ENCODE measurements at places on chromosomes 5 and 9.

DNA sequence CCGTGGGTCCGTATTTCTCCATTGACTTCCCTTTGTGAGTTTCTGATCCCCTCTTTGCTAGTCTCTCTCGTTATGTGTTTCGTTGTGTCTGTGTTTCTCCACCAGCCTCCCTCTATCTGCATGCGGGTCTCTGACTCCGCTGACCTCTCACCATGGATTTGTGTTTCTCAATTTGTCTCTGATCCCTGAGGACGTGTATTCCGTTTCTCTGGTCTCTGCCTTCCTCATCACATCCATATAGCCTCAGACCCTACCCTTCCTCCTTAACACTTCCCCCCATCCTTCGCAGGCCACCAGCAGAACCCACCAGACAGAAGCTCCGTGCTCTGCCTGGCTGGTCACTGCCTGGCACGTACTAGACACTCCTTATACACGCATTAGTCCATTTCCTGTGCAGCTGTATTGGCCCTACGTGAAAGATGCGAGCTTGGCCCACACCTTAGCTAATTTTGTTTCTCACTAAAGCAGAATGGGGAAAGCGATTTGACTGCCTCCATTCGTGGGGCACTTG is 631 bp downstream of the B4GALT7 start:
- DNase-seq: no peak

GRCh38 chr5:59548807-59549357 is 344.6 kb downstream of the PDE4D start:
- DNase-seq: no peak

GRCh38 chr5:38645508-38645907 is 89.1 kb upstream of the LIFR start:
- DNase-seq: no peak

DNA sequence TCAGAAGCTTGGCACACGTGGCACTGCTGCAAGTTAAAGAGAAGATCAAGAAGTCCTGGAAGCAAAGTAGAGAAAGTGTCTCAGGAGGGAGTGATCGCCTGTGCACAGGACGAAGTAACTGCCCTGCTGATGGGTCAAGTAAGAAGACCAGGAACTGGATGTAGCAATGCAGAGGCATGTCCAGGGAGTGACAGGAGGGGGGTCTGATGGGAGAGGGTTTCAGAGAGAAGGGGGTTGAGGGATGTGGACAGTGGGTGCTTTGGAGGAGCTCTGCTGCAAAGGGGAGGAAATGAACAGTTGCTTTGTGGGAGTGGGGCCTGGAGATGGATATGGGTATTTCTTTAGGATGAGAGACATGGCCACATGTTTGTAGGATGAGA is 60.2 kb upstream of the PHYKPL start:
- no peak for DNase-seq

GRCh38 chr9:126166291-126166690 is 160.3 kb upstream of the MVB12B start:
- no peak for DNase-seq

- DNase-seq: no peak
Observed at GRCh38 chr9:134521817-134522501, 119.6 kb upstream of the COL5A1 start.

- no peak for DNase-seq
Observed at GRCh38 chr5:127947941-127948340, 135.6 kb upstream of the SLC12A2 start.

DNA sequence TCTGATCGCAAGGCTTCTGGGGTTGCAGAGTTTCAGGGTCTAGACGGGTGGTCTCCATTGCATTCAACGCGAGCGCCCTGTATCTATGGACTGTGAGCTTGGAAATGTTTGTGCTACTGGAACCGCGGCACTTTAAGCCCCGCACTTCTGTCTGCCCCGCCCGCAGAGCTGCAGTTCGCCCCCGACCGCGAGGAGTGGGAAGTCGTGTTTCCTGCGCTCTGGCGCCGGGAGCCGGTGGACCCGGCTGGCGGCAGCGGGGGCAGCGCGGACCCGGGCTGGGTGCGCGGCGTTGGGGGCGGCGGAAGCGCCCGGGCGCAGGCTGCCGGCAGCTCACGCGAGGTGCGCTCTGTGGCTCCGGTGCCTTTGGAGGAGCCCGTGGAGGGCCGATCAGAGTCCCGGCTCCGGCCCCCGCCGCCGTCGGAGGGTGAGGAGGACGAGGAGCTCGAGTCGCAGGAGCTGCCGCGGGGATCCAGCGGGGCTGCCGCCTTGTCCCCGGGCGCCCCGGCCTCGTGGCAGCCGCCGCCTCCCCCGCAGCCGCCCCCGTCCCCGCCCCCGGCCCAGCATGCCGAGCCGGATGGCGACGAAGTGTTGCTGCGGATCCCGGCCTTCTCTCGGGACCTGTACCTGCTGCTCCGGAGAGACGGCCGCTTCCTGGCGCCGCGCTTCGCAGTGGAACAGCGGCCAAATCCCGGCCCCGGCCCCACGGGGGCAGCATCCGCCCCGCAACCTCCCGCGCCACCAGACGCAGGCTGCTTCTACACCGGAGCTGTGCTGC is 1.0 kb downstream of the ADAMTS19 start:
- DNase-seq: peak; percentile 18

DNA sequence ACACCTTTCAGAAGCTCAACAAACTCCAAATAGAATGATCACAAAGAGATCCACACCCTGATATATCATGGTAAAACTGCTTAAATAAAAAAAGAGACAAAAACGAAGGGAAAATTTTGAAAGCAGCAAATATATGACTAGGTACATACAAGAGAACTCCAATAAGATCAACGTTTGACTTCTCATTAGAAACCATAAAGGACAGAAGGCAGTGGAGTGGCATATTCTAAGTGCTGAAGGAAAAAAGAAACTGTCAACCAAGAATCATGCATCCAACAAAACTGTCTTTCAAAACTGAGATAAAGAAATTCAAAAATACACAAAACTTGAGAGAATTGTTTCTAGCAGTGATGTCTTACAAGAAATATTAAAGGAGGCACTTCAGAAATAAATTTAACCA is 11.2 kb downstream of the SLC22A4 start:
- DNase-seq: no peak

- DNase-seq: no peak
Observed at GRCh38 chr9:81373294-81373693, 316.1 kb downstream of the TLE1 start.

- DNase-seq: no peak
Observed at GRCh38 chr5:37631939-37632338, 207.9 kb downstream of the GDNF start.

DNA sequence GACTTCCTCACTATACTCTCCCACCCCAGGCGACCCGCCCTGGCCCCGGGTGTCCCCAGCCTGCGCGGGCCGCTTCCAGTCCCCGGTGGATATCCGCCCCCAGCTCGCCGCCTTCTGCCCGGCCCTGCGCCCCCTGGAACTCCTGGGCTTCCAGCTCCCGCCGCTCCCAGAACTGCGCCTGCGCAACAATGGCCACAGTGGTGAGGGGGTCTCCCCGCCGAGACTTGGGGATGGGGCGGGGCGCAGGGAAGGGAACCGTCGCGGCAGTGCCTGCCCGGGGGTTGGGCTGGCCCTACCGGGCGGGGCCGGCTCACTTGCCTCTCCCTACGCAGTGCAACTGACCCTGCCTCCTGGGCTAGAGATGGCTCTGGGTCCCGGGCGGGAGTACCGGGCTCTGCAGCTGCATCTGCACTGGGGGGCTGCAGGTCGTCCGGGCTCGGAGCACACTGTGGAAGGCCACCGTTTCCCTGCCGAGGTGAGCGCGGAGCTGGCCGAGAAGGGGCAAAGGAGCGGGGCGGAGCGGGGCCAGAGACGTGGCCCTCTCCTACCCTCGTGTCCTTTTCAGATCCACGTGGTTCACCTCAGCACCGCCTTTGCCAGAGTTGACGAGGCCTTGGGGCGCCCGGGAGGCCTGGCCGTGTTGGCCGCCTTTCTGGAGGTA is 2.1 kb downstream of the CA9 start:
- peak; percentile 74 for DNase-seq

- DNase-seq: no peak
Observed at GRCh38 chr9:135703726-135704125, 1.7 kb downstream of the KCNT1 start.

DNA sequence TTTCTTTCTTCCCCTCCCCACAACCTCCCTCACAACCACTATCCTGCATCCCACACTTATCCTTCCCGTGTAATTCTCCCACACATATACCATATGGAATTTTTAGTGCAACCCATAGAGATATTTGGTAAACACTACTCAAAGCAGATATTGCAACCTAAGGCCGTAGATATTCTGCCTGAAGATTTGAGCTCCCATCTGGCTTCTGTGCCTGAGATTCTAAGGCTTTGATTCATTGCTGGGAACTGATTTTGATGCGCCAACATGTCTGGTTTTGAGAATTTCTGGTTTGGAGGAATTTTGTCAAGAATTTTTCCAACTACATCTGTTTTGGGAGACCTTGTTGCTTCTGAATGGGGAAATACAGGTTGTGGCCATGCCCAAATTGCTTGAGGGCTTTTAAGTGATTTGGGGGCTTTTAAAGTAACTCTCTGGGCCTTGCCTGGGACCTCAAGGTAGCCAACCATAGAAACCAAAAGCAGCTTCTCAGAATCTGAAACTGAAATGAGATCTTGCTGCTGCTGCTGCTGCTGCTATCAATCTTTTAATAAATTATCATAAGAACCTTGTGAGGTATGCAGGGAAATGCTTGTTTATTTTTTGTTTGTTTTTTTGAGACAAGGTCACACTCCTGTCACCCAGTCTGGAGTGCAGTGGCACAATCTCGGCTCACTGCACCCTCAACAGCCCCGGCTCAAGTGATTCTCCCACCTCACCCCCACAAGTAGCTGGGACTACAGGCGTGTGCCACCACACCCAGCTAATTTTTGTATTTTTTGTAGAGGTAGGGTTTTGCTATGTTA is 36.2 kb downstream of the PLAC8L1 start:
- DNase-seq: no peak

GRCh38 chr5:175060257-175060656 is 335.9 kb downstream of the MSX2 start:
- no peak for DNase-seq

GRCh38 chr5:176748073-176748966 is 62.0 kb upstream of the UNC5A start:
- DNase-seq: no peak

DNA sequence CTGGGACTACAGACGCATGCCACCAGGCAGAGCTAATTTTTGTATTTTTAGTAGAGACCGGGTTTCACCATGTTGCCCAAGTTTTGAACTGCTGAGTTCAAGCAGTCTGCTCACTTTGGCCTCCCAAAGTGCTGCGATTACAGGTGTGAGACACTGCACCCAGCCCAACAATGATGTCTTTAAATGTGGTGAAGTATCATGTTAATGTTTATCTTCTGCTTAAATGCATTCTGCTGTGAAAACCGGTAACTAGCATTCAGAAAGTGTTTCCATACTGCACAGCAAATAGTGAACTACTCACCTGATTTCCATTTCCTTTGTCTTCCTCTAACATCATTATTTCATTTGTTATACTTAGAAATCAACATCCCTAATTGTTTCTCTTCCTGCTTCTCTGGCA is 264.0 kb upstream of the ITGA1 start:
- no peak for DNase-seq

- no peak for DNase-seq
Observed at GRCh38 chr5:176497852-176498251, 39.4 kb downstream of the RNF44 start.

DNA sequence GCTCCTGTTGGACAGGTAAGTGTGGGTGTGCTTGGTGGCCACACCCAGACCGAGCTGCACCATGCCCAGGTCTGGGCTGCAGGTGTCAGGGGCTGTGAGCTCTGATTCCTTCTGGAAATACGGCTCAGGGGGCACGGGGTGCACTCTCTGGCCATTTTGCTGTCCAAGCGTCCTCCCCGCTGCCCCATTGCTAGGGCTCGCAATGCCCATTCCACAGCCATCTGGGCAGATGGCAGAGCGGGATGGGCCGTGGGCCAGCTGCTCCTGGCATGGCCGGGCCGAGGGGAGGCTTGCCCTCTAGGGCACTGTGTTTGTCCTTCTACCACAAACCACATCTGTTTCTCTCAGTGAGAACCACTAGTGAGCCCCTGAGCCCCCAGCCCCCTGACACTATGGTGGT is 67.9 kb upstream of the RXRA start:
- DNase-seq: no peak

DNA sequence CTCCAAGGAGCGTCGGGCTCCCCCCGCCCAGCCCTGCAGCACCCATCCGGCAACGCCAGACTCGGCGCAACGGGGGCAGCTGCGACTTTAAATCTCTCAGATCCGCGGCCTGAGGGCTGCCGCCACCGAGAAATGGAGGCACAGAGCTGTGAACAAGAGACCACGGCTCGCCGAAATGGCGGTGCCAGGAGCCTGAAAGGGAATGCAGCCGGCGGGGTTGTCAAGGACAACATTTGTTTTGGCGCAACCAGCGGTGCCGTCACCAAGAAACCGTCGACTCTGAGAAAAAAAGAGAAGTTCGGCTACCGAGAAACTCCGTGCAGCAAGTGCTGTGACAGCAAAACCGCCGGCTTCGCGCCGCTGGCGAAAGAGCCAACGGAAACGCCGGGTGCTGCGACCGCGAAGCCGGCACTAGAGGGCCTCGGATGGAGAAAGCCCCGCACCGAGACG is 2.1 kb upstream of the ANXA2R start:
- DNase-seq: peak; percentile 83

GRCh38 chr5:127846884-127847283 is 143.7 kb downstream of the CCDC192 start:
- DNase-seq: no peak

GRCh38 chr9:88681434-88681833 is 146.5 kb downstream of the NXNL2 start:
- no peak for DNase-seq

- no peak for DNase-seq
Observed at GRCh38 chr5:128572051-128572929, 34.2 kb upstream of the FBN2 start.

GRCh38 chr5:33309536-33310345 is 131.0 kb upstream of the TARS1 start:
- DNase-seq: no peak

GRCh38 chr5:52693836-52694235 is 93.9 kb upstream of the ITGA1 start:
- DNase-seq: no peak

DNA sequence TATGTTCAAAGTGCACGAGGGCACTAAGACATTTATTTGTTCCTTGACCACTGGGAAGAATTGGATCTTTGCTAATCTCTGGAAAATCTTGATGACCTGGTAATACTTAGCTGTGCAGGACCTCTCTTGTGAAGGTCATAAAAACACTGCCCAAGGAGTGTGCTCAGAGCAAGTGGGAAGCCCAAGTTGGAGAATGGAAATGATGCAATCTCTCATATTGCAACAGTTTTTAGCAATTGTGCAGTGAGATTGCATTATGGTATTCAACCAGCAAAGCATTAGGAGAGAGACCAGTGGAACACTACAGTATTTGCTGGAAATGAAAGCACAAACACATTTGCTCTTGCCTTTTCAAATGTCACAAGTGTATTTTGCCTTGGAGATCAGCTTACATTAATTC is 34.5 kb downstream of the TXNDC8 start:
- DNase-seq: no peak

DNA sequence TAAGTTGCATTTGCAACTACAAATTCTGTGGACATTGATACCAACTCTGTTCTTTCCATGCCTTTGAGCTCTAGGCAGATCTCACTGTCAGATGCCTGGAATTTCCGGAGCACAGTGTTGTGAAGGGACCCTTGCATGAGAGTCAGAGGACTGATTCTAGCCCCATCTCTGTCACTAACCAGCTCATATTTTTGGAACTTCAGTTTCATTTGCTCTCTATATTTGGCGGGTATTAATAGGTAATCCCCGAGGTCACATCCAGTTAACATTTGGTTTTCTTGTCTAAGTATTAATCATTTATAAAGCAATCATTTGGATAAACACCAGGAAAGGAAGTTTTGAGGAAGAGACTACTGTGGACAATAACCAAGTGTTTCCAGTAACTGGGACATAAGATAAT is 115.7 kb downstream of the MAN2A1 start:
- DNase-seq: no peak

GRCh38 chr5:173866243-173866857 is 21.8 kb upstream of the CPEB4 start:
- no peak for DNase-seq

Data from stimulated activated naive CD8-positive, alpha-beta T cell treated with anti-CD3 and anti-CD28 coated beads, Interleukin-15, Interleukin-2, amounts not matched to agents 100 U/mL and 50 U/mL, for 24 hours (primary cell).